ENCODE measurements at places on chromosomes 3 and 15. TPM values are rescaled to one million over a fixed set of nuclear protein-coding genes. Genes with fewer than 3 reads are reported as not detected.

Gene NEK10
- total RNA-seq, result 0.48 TPM

DNA sequence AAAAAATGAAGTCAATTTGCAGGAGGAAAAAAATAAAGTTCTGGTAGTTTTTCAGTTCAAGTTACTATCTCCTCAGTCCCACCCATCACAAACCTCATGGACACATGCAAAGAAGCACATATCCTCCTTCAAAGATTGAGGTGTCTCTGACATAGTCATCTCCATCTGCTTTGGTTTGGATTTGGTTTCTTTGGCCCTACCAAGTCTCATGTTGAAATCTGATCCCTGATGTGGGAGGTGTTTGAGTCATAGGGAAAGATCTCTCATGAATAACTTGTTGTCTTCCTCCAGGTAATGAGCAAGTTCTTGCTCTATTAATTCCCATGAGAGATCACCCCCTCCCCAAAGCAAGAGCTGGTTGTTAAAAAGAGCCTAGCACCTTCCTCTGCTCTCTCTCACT lies 446.8 kb downstream of the IGSF11 start:
- peak; percentile 51 for DNase-seq

DNA sequence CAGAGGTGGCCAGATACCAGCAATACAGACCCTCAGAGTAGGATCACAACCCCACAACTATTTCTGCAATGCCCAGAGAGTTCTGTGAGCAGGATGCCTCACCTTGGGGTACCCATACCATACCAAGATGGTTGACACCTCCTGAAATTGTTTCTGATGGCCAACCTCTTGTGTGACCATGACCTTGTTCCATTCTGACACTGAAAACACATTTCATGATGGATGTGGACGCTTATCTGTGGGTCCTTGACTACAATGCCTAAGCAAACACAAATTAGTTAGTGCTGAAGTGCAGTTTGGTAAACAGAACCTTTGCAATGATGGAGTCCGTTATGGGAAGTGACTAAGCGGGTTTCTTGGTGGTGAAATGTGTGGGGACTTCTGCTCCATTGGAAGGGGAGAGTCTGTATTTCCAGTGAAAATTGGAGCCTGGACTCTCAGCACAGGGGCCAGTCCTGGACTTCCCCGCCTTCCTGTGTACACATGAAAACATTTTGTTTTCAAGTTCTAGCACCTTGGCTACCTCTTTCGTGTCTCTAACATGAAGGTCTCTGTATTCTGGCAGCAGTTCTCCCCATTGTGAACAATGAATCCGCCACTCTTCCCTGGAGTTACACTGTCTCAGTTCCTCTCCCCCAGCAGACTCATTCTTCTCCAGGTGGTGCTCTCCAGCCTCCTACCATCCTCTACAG lies 106.2 kb downstream of the XXYLT1 start:
- DNase-seq, result no peak

DNA sequence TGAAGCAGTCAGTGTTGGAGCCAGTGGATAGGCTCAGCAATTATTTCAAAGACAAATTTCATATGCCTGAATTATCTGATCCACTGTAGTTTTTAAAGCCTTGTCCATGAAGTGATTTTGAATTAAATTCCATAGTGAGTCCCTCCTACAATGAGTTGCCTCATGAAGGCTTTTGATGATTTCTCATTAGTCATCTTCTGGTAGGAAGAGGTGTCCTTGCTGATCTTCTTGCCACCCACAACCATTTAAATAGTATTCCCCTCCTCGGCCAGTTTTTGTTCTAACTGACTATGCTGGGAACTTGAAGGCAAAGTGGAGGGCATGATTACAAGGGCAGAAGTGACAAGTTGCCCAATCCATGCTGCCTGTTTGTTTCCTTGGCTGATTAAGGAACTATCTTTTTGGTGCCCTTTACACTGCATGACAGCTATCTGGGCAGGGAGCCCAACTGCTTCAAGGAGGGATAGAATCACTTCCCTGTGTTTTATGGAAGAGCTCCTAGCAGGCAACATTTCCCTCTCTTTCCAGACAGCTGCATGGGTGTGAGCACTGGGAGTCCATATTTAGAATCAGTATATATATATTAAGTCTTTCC lies 617.5 kb downstream of the ZPLD1 start:
- no peak for DNase-seq

DNA sequence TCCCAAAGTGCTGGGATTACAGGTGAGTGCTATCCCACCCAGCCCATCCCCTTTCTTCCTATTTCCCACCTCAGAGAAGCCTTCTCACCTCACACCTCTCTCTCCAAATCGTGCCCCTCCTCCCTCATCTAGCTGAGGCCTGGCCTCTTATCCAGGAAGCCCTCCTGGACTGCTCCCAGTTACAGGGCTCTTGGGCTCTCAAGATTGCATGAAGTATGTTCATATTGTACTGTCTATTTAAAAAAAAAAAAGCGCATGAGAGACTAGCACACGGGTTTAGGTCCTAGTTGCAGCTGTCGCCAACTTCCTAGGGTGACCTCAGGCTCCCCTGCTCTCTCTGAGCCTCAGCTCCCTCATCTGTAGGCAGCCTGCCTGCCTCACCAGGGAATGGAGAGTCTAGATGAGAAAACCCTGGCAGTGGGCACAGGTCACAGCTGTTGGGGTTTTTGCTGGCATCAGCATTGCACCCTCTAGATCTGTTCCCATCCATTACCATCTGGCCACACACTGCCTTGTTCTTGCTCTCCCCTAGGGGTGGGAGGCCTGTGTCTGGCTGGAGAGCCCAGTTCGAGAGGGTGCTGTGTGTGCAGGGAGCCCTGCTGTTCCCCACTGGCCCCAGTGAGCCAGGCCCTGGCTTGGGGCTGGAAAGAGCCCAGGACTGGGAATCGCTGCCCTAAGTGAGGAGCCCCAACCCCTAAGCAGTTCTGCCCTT lies 24.2 kb upstream of the C15orf39 start:
- DNase-seq, result no peak

DNA sequence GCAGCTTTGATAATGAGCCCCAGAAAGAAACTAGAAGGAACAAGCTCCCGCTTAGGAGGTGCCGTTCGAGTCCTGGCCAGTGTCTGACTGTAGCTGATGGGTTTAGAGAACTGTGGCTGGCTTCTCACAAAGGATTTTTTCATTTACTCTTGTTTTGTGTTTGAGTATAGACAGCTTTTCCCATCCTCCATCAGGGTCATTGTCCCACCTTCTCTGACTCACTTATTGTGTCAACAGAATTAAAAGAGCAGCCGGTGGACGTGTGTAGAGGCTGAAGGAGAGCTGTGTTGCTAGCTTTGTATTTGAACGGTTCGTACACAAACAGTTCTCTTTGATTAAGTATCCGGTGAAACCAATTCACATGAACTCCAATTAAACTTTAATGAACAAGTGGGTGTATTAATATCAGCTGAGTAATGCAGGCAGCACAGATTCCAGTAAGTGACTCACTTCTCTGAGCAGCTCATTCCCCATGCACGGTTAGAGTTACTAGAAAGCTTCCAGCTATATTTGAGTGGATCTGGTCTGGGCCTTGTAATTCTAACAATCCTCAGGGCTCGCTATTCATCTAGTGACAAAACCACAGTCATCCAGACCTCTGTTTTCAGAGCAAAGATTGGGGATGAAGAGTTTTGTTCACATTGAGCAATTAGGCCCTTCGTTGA lies 141.0 kb downstream of the LPP start:
- DNase-seq, result peak; percentile 87
